HCT116 (cell line): ENCODE measurements at places on chromosomes 16 and 17. TPM values are rescaled to one million over a fixed set of nuclear protein-coding genes. Genes with fewer than 3 reads are reported as not detected.

GRCh38 chr16:85947230-85948137 is 48.5 kb downstream of the IRF8 start:
- H3K36me3 ChIP-seq, result no peaks in the 10 kb centered on the region
- no peak overlapping the region for H3K27ac ChIP-seq
- no peak overlapping the region for H3K4me3 ChIP-seq
- no peak for DNase-seq
- peaks cover 72% of the 10 kb centered on the region for H3K27me3 ChIP-seq

DNA sequence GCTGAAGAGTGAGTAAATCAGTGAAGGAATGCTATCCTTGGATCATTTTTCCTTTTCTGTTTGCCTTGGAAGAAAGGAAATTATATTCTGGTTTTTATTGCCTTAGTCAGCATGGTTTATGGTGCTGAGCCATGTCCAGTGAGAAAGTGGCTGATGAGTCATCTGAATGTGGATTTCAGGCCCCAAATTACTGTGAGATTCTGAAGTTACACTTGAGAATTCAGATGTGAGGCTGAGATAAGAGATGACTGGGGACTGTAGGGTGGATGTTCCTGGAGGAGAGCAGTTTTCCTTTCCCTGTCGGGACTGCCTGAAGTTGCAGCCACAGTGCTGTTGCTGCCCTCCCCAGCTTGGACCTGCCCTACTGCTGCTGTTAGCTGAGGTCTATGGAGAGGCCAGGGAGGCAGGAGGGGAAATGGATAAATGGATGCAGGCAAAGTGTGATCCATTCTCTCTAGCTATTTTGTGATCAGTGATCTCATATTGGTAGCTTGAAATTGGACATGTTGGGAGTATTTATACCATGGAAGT is 4.2 kb upstream of the MAP3K14 start:
- peaks cover 62% of the 10 kb centered on the region for H3K4me1 ChIP-seq
- peak; percentile 85 for DNase-seq
- no peaks in the 10 kb centered on the region for H3K27me3 ChIP-seq
- no peaks in the 10 kb centered on the region for H3K36me3 ChIP-seq
- H3K27ac ChIP-seq, result peak overlapping the region; percentile 88

Gene ANKS4B
- not detected for total RNA-seq

DNA sequence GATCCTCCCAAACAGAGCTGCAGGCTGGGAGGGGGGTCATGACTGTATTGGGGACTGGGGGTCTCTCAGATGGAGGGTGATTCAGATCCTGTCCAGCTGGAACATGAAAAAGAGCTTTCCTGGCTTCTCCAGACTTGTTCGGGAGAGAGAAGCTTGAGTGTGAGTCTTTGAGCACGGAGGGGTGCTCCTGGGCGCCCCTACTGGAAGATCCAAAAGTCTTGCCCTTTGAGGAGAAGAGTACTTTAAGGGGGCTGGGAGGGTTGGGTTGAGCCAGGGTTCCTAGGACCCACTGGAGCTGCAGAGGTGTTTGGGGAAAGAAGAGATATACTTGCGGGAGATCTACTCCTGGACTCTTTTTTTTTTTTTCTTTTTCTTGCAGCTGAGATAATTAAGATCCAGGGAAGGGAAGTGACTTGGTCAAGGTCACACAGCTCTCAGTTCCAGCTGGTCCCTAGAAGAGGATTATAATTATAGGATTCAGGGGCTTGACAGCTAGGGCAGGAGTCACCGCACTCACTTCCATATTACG is 8.4 kb downstream of the RARA start:
- H3K4me1 ChIP-seq, result peaks cover 90% of the 10 kb centered on the region
- H3K27me3 ChIP-seq, result no peaks in the 10 kb centered on the region
- peak overlapping the region; percentile 91 for H3K27ac ChIP-seq
- no peaks in the 10 kb centered on the region for H3K36me3 ChIP-seq
